ENCODE measurements at places on chromosomes 11 and 22. TPM values are rescaled to one million over a fixed set of nuclear protein-coding genes. Genes with fewer than 3 reads are reported as not detected.

The DEUP1 gene
- total RNA-seq = not detected

The DBX1 gene
- total RNA-seq = not detected

The ELF5 gene
- not detected for total RNA-seq

The RCOR2 gene
- 0.60 TPM for total RNA-seq

The NRXN2 gene
- 0.13 TPM for total RNA-seq

The NPAS4 gene
- total RNA-seq = 0.18 TPM

The RNF169 gene
- 16.6 TPM for total RNA-seq

The BAIAP2L2 gene
- total RNA-seq = 0.47 TPM

The CNIH2 gene
- 2.7 TPM for total RNA-seq

The CREB3L1 gene
- not detected for total RNA-seq

The CTSW gene
- 413 TPM for total RNA-seq

The GPR83 gene
- total RNA-seq = not detected

- no peak for DNase-seq
These were observed 49.2 kb upstream of the OR4B1 start for GRCh38 chr11:48167380-48167779.

GRCh38 chr11:95337175-95337957 lies 106.4 kb upstream of the SESN3 start:
- DNase-seq = peak; percentile 65

- no peak for DNase-seq
These were observed 23.7 kb downstream of the TMPRSS13 start for GRCh38 chr11:117905524-117905923.

- DNase-seq = no peak
These were observed 121.5 kb downstream of the CCDC34 start for GRCh38 chr11:27241311-27242122.

GRCh38 chr22:30000566-30000965 lies 79.7 kb upstream of the HORMAD2 start:
- no peak for DNase-seq

- DNase-seq = no peak
These were observed 239.7 kb downstream of the BRD1 start for GRCh38 chr22:49587987-49588386.

GRCh38 chr11:34480314-34480713 lies 33.3 kb downstream of the ELF5 start:
- DNase-seq = no peak

DNA sequence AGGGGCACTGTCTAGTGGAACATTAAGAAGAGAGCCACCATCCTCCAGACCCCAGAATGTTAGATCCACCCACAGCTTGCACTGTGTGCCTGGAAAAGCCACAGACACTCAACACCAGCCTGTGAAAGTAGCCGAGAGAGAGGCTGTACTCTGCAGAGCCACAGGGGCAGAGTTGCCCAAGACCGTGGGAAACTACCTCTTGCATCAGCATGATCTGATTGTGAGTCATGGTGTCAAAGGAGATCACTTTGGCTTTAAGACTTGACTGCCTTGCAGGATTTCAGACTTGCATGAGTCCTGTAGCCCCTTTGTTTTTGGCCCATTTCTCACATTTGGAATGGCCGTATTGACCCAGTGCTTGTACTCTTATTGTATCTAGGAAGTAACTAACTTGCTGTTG lies 115.9 kb upstream of the CCDC179 start:
- DNase-seq = no peak

DNA sequence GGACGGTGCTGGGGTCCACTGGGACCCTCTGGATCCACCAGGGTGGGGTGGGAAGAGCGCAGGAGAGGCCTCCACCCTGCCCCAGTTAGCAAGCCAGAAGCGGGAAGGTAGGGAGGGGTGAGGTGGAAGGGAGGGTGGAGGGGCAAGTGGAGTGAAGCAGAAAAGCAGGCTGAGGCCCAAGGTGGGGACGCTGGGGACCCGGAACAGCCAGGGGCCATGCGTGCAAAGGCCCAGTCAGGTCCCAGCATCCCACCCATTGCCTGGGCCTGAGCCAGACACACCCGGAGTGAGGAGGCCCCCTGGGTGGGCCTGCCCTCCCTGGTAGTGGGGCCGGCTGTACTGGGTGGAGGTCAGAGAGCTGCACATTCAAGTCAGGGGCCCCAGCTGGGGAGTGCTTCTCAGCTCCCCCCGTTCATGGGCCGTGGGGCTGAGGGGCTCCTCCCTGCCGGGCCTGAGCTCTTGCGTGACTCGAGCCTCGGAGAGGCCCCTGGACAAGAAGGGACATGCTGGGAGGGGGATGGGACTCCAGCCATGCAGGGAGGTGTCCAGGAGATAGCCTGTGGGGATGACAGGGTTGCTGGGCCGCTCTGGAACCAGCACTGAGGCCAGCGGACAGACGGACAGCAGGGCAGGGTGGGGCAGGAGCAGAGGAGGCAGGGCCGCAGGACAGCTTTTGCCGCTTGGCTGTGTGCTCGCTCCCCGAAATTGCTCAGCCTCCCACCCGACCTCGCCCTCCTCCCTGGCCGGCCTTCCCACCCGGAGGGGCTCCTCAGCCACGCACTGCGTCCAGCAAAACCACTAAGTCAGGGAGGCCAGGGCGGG lies 7.7 kb downstream of the TNNT3 start:
- DNase-seq = no peak

GRCh38 chr22:21000207-21000986 lies 1.5 kb downstream of the THAP7 start:
- no peak for DNase-seq

- DNase-seq = no peak
These were observed 85.8 kb downstream of the RTL6 start for GRCh38 chr22:44412136-44412731.

DNA sequence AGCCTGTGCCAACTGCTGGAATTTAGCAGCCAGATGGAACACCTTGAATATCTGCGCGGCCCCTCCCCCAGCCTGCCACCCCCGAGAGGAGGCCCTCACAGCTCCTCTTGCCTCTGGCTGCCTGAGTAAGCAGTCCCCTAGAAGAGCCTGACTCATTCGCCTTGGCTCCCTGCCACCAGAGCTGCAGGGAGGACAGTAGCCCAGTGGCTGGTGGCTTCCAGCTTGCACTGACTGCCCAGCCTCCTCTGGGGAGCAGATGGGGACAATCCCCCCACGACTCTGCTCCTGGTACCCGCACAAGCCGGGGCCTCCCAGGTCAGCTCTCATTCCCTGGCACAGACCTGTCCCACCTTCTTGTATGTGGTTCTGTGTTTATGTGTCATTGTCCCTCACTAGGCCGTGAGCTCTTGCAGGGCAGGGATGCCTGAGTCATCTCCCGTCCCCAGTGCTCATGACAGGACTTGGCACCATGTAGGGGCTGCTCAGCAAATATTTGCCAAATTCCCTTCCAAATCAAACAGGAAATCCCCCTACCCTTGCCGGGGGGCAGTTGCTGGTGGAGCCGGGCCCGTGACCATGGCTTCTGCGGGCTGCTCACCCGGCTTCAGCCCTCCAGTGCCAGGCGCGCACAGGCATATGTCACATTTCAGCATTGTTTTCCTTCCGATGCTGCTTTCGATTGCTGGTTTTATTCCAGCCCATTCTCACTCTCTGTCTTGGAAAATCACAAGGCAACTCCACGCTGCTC lies 43.6 kb downstream of the CACNG2 start:
- DNase-seq = no peak

DNA sequence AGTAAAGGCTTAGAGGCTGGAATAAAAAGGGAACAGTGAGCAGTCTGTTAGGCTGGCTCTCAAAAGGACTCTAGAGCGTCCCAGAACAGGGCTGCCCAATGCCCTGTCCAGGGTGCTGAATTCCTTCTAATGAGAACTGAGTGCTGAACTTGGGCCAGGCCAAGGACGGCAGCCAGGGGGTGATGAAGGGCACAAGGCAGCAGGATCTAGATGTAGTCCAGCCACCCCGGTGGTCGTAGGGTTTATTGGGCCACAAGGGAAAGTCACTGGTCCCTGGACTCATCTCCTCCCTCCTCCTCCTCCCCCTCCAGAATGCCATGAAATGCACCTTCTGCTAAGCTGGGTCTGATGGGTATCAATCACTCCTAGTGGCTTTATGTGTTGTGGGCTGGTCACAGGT lies 19.2 kb downstream of the NPTXR start:
- peak; percentile 81 for DNase-seq

DNA sequence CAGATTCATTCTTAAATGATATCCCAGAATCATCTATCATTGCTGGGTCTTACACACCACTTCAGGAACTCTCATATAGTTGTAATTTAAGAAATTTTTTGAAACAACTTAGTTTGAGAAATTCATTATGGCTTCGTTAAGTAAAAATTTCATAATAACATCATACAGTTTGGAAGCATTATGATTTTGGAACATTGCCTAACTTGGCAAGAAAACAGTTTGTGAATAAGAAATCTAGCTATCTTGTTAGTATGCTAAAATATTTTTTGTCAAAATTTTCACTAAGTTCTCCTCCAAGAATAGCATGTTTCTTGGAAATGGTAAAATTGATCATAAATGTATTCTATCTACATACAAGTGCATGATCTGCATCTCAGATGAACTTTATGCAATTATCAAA lies 217.7 kb downstream of the CNTN5 start:
- no peak for DNase-seq

GRCh38 chr11:16526947-16527346 lies 170.6 kb upstream of the SOX6 start:
- DNase-seq = no peak

- no peak for DNase-seq
These were observed 24.6 kb downstream of the IL18BP start for GRCh38 chr11:72023335-72023734.

GRCh38 chr22:21994881-21995444 lies 12.4 kb upstream of the TOP3B start:
- DNase-seq = no peak

DNA sequence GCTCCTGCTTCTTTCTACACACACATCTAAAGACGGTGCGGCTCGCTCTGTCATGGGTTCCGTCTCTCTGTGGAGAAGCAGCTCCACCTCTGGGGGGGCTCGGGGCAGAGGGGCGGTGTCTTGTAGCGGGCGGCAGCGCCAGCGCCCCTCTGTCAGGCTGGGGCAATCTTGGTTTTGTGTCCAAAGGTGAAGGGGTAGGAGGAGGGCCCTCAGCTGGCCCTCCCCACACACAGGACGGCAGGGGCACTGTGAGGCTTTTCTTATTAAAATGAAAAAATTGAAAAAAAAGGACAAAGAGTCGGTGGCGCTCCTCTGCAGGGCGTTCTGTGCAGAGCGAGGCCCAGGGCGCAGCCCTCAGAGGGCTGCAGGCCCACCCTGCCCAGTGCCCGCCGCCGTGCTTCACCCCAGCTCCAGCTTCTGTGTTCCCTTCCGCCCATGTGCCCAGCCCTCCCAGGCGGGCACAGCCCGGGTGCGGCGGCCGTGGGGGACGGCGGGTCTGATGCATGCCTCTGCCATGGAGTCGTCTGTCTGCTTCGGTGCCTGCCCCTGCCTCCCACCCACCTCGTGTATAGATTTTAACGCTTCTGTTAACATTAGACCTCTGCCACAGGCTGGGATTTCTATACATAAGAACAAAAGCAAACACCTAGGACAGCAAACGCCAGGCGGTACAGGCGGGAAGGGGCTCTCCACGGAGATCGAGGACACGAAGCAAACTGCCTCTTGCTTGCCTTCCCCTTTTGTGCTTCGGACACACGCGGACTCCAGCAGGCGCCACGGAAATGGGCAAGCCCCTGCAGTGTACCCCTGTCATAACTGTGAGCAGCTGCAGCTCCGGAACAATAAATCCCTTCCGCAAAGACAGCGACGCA lies 24.5 kb downstream of the MOB2 start:
- DNase-seq = no peak

- no peak for DNase-seq
These were observed 1.3 kb upstream of the SBF2 start for GRCh38 chr11:10295064-10295901.

DNA sequence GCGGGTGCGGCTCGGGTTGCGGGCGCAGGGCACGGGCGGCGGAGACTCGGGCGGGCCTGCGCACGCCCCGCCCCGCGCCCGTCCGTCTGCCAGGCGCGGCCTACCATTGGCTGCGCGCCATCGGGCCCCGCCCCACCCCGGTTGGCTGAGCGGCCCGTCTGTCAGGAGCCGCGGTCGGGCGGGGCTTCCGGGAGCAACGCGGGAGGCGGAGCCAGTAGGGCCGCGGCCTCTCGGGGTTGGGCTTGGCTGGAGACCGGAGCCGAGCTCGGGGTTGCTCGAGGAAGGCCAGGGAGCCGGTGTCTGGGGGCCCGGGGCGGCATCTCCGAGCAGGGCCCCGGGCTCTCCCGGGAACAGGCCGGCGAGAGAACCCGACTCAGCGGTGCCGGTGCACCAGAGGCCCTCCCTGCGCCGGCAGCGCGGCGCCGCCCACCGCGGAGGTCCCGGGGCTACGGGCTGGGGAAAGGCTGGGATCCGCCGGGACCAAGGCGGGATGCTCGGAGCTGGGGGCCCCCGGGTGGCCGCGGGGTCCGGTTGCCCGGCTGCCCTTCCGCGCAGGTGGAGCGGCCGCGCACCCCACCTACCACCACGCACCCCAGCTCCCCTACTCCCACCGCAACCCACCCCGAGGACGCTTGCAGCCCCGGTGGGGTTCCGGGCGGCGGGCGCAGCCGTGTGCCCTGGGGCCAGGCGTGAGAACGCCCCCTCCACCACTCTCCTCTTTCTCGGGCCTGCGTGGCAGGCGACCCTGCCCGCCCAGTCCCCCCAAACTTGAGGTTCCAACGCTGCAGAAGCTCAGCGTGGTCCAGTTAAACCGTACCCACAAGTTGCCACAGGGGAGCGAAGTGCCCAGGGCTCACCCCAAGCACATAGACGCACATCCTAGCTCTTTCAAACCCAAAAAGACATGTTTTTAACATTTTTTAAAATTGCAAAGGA lies at the start of gene HRAS:
HRAS (minus strand) TSS at position 58 of the 936 bp plus-strand sequence.
- peak; percentile 96 for DNase-seq

DNA sequence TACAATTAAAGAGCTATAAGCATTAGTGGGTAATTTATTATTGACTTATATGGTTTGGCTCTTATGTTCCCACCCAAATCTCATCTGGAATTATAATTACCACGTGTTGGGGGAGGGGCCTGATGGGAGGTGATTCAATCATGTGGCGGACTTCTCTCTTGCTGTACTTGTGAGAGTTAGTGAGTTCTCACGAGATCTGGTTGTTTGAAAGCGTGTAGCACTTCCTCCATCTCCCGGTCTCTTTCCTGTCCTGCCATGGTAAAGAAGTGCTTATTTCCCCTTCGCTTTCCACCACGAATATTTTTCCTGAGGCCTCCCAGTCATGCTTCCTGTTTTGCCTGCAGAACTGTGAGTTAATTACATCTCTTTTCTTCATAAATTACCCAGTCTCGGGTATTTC lies 28.1 kb upstream of the CHORDC1 start:
- DNase-seq = no peak

DNA sequence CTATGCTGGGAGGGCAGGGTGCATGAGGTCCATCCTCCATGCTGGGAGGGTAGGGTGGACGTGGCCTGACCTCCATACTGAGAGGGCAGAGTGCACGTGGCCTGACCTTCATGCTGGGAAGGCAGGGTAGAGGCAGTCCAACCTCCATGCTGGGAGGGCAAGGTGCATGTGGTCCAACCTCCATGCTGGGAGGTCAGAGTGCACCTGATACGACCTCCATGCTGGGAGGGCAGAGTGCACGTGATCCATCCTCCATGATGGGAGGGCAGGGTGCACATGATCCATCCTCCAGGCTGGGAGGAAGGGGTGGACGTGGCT lies 622.2 kb downstream of the BRD1 start:
- no peak for DNase-seq

DNA sequence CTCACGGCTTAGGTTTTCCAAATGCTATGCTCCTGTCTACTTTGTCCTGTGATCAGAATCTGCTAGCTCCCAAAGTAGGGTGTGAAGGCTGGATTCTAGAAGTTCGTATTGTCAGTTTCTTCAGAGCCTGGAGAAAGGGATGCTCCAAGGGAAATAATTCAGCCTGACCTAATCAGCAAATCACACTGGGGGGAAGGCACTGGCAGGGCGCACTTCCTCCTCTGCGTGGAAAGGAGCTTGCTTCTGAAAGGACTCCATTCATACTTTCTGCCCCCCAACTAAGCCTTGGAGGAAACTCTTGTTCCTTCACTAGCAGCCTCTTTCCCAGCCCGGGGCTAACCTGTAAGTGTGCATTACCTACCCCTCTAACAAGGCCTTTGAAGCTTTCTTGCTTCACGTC lies 165.9 kb downstream of the NAV2 start:
- no peak for DNase-seq
